ENCODE measurements at places on chromosomes 7 and 10.

DNA sequence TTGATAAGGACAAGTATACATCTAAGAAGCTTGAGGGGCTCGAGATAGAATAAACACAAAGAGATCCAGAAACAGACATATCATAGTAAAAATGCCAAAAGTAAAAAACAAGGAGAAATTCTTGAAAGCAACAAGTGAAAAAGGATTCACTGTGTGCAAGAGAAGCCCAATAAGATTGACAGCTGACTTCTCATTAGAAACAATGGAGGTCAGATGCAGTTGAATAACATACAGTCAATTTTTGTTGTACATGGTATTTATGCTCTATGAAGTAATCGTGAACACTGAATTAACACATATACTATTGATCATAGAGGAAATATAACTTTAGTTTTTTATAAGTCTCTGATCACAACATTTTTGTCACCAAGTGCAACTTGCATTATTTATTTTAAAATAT lies 982.8 kb upstream of the SORCS1 start:
- no peak for DNase-seq

GRCh38 chr7:155466814-155467733 lies 9.1 kb downstream of the EN2 start:
- DNase-seq: no peak

- no peak for DNase-seq
Observed at GRCh38 chr10:127435246-127435645, 113.9 kb upstream of the NPS start.

DNA sequence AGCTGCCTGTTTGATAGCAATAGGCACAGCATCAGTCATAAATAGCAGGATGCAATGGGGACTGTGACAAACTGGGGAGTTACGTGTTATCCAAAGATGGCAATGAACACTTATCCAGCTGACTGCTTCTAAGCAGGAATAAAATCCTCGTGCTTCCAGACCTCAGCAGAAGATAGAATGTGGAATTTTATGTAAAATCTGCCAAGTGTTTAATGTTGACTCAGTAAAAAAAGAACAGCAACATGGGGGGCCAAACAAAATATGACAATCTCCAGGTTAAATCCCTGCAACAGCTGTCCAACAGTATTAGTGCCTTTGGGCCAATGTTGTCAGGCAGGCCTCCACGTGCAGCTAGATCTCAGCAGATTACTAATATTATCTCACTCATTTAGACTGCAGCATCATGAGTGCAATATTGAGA lies 127.3 kb downstream of the SEMA3C start:
- no peak for DNase-seq

Measured in tibial nerve (tissue), 4 donors.